Chondrocyte (in vitro differentiated cells): ENCODE measurements at places on chromosomes 11 and 22. TPM values are rescaled to one million over a fixed set of nuclear protein-coding genes. Genes with fewer than 3 reads are reported as not detected.

CENPM gene
- 3.3 to 9.3 TPM (median 3.3 TPM) in 3 replicates for total RNA-seq

KCNJ1 gene
- not detected in 3 replicates for total RNA-seq

GAL gene
- 0.74 to 1.9 TPM (median 0.90 TPM) in 3 replicates for total RNA-seq

KRTAP5-11 gene
- not detected in 3 replicates for total RNA-seq

DNA sequence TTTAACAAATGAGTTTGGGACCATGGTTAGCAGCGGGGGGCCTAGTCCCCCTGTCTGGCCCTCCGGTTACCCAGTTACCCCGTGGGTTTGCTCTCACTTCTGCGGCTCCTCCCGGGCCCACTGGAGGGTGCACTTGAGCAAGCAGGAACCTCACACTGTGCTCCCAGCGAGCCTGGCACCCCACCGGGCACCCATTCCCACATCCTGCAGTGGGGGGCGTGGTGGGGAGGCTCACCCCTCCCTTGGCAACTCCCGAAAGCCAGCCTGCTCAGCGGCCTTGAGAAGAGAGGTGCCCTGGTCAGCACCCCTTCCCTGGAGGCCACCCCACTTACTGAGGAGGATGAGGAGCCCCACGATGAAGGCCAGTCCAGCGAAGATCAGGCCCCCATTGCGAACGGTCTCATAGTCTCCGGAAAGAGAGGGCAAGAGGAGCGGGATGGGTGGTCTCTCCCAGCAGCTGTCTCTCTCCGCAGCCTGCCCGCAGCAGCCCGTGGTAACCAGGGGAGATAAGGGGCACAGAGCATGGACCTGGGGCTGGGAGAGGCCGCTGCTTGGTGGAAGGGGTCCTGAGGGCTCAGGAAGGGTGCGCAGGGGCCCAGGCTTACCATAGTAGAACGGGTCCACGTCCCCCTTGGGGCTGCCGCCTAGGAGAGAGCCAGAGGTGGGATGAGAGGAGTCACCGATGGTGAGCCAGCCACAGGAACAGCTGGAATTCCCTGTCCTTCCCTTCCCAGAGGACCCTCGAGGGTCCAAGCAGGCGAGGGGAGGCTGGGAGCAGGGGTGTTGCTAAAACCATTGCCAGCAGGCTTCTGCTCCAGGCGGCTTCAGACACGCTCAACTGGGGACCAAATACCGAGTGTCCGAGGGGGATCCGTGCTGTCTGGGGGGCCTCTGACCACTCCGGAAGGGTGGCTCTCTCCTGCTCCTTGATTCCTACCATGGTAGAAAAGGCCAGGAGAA lies 2.2 kb downstream of the FXYD2 start:
- peak; percentile 73 for DNase-seq

GRCh38 chr11:17653611-17654010 lies 65.8 kb upstream of the MYOD1 start:
- DNase-seq = no peak

DNA sequence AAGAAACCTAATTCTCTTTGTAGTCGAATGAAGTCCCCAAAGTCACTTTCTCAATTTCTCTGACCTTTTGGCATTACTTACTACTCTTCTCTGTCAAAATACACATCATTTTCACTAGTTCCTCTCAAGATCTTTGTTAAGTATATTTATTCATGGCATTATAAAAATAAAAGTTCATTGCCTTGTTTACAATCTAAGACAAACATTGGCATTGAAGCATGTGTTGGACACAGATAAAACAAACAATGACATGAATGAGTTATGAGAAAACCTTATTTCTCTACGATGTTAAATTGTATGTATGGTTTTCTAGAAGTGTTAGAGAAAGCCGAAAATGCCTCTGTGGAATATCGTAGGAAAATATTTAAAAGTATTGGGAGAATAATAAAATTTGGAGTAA lies 8.6 kb upstream of the OR51G1 start:
- no peak for DNase-seq

- no peak for DNase-seq
Measured at GRCh38 chr11:47946682-47947559, 33.4 kb upstream of the PTPRJ start.

GRCh38 chr11:125070699-125071254 lies 7.7 kb downstream of the SLC37A2 start:
- DNase-seq = no peak

GRCh38 chr11:35893796-35894475 lies 49.9 kb upstream of the LDLRAD3 start:
- no peak for DNase-seq

DNA sequence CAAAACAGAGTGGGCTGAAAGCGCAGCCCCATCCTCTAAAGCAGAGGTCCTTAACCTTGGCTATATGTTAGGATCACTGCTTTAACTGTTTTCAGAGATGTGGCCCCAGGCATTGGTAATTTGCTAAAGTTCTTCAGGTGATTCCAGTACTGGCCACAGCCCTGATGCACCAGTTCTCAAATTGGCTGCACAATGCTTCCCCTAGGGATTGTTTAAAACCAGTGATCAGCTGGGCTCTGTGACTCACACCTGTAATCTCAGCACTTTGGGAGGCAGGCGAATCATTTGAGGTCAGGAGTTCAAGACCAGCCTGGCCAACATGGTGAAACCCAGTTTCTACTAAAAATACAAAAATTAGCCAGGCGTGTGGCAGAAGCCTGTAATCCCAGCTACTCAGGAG lies 8.4 kb upstream of the IRAG1 start:
- DNase-seq = no peak

- peak; percentile 14 for DNase-seq
Measured at GRCh38 chr11:54930930-54931329, 224.3 kb downstream of the OR4A5 start.

DNA sequence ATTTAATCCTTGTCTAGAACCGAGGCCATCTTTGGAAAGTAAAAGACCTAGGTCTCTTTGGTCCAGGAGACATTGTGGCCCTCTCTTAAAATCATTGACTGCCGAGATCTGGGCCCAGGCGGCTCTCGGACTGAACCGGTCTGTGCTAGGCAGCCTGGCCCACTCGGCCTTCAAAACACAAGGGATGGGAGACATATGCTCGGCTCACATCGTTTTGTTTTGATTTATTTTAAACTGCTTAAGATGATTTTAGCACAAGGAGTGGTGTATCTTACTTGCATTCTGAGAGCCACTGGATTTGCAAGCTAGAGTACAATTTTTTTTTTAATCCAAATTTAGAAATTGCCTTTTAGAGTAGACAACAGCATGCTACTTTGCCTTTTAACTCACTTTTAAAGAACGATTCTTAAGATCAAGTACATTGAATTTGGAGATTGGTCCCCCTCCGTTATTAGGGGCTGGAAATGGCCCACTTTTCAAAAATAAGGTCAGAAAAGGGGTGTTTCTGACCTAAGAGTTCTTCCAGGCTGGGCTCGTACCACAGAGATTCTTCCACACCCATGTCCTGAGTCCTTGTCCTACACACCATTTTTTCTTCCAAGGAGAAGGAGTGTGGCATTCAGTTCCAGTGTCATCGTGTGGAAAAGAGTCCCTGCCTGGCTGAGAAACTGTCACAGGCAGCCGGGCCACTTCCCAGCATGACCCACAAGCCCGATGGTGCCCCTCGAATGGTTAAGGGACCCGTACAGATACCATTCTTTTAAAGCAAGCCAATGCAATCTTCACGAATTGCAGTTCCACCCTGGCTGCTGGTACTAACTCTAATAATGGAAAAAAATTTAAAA lies 80.5 kb upstream of the WNT7B start:
- no peak for DNase-seq

GRCh38 chr22:49093192-49093880 lies 734.3 kb downstream of the BRD1 start:
- peak; percentile 75 for DNase-seq

GRCh38 chr11:59766542-59767224 lies 11.5 kb downstream of the STX3 start:
- DNase-seq = no peak

- DNase-seq = no peak
Measured at GRCh38 chr11:10044618-10045017, 249.4 kb downstream of the SBF2 start.
